ENCODE measurements at places on chromosomes 1 and 21. TPM values are rescaled to one million over a fixed set of nuclear protein-coding genes. Genes with fewer than 3 reads are reported as not detected.

DNA sequence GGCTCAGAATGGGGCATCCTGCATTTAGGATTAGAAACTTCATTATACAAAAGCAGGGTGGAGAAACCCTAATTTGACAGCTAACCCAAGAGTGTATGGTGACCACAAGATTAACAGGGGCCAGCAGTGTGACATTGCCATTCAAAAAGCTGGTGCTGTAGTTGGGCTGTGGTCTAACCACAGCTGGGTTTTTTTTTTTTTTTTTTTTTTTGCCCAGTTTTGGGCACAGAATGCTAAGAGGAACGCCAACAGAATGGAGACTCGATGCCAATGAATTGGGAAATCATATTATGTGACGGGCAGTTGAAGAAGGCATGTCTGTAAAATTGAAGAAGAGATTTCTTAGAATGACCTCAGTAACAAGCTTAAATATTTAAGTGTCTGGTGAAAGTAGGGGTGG, 58.4 kb downstream of the NFIA start:
- DNase-seq = no peak

GRCh38 chr1:172742599-172743500, 83.9 kb downstream of the FASLG start:
- no peak for DNase-seq

DNA sequence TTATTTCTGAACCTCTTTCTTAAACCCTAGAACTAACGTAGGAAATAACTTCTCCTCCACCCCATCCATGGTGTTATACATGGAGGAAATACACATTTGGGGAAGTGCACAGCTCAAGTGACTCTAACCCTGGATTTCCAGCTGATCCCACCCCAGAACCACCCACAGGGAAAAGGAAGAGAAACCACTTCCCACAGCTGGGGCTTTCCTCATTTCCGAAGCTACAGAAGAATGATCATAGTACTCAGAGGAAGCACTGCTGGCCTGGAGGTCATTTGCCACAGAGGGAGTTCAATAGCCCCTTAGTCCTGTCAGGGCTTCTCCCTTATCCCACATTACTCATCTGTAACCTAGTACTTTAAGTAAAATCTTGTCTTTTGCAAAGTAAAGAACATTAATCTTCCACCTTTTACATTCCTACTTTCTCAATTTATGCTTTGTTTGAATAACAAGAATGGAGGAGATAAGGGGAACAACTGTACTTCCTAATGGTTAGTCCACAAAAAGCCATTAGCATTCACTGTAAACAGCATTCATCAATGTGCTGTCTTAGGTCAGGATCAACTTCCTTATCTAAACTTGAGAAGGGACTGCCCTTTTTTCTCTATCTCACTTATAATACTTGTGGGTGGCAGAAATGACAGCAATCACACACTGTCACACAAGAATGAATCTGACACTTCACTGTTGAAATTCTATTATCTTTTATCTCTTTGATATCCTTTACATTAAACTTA, 63.0 kb upstream of the RGS1 start:
- DNase-seq = no peak

DNA sequence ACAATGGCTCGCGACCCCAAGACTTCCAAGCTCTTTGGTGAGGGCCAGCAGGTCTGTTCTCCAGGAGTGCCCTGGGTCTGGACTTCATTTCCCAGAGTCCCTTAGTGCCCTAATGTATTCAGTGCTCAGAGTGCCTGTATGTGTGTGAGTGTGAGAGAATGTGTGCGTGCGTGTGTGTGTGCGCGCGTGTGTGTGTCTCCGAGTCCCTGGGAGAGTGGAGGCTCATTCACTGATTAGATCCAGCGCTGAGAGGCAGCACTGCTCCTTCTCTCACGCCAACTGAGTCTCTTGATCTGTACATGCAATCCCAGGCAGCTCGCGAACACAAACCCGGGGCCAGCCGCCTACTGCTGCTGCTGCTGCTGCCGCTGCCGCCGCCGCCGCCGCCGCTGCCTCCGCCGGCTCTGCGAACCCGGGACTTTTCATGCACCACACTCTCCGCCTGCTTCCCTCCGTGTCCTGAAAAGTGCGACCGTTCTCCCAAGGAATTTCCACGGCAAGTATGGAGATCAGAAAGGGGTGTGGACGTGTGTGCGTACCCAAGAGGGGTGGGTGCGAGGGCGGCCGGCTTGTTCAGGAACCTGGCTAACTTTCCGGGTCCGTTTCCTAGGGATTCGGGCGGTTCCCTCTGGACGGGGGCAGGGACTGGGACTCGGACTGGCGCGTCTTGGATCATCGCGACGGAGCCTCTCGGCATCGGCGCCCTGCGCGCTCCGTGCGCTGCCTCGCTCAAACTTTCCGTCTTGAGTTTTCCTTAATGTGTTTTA, at the start of gene RNF220:
TSS of gene RNF220 (plus strand) at position 225 of the 767 bp plus-strand sequence.
- DNase-seq = peak; percentile 68

The SYPL2 gene
- 28.9 TPM for total RNA-seq

The CFHR4 gene
- not detected for total RNA-seq

The GRHL3 gene
- total RNA-seq = not detected

The ANXA9 gene
- total RNA-seq = not detected
